ENCODE measurements at places on chromosomes 11 and 22. TPM values are rescaled to one million over a fixed set of nuclear protein-coding genes. Genes with fewer than 3 reads are reported as not detected.

DNA sequence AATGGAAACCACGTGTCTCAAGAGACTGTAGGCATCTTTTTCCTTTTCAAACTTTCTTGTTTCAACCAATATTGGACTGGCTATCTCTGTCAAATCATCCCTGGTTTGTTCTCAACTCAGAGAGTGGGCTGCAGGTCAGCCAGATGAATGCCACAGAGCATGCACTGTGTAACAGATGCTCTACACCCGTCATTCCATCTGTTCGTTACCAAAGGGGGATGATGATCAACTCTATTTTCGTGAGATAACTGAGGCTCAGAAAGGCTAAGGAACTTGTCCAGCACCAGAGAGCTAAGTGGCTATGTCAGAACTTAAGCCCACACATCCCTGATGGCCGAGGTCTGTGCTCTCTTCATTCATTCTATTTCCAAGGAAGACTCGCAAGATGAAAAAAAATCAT is 42.1 kb downstream of the SLC1A2 start:
- no peak for DNase-seq

DNA sequence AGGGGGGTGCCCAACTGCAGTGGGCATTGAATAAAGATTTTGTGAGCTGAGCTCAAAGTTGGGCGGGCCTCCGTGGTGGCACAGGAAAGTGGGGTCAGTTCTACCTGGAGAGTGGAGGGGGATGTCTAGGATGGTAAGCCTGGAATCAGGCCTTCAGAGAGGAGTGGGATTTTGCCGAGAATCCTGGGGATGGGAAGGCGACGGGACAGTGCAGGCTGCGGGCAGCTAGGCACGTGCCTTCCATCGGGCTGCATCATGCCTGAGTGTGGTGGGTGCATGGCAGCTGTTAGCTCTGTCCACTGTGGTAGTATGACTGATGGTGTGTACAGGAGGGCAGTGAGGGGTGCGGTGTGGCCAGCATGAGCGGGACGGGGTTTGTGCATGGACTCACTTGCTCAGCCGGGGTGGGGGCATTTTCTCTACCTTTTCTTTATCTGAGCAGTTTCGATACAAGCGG is 3.6 kb downstream of the SHANK3 start:
- no peak for DNase-seq

- no peak for DNase-seq
Observed at GRCh38 chr11:119752946-119753345, 23.9 kb upstream of the NECTIN1 start.

PRRG4 gene
- polyA plus RNA-seq, result 10.0 TPM

SLC25A18 gene
- 0.04 TPM for polyA plus RNA-seq
